ENCODE measurements at places on chromosomes 7 and 10. TPM values are rescaled to one million over a fixed set of nuclear protein-coding genes. Genes with fewer than 3 reads are reported as not detected.

DNA sequence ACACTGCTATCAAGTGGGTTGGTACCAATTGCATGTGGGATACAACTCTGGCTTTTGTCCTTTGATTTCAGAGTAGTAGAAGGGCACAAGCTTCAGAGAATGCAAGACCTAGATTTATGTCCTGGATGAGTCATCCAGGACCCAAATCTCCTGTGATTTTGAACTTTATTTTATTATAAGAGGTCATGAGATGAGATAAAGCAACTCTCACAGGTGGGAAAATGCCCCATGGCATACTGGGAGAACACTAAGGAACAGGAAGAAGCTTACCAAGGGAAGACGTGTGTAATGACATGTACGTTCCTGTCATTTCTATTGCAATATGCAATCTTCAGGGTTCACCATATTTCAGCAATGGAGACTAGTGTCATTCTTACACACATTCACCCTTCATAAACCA is 966 bp downstream of the MALRD1 start:
- no peak for DNase-seq

GRCh38 chr7:128299109-128299607 is 44.5 kb downstream of the RBM28 start:
- DNase-seq, result no peak

GRCh38 chr7:26645121-26645520 is 219.3 kb downstream of the SKAP2 start:
- DNase-seq, result no peak

DNA sequence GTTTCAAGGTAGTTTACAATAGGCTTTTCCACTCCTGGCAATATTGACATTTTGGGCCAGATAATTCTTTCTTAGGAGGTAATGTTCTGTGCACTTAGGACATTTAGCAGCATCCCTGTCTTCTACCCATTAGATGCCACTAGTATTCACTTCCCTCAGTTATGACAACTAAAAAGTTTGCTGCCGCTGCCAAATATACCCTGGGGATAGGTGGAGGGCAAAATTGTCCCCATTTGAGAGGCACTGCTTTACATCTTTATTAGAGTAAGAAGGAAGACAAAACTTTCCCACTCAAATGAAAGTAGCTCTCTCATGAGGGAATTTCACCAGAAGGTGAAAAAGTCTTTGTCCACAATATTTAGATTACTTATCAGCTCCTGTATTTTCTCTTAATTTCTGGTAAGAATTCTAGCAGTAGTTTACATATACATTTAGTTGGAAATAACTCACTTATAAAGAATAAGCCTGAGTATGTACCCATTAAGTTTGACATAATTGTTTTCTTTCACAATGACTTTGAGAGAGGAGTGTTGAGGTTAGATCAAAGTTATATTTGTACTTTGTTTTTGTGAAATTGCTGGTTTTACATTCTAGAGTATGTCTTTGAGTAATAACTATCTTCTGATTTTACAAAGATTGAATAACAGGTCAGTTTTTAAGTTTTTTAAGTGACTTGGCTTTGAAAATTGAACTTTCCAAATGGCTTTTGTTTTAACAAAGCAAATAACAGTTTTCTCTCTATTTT is 46.0 kb downstream of the HELLS start:
- DNase-seq, result no peak

DNA sequence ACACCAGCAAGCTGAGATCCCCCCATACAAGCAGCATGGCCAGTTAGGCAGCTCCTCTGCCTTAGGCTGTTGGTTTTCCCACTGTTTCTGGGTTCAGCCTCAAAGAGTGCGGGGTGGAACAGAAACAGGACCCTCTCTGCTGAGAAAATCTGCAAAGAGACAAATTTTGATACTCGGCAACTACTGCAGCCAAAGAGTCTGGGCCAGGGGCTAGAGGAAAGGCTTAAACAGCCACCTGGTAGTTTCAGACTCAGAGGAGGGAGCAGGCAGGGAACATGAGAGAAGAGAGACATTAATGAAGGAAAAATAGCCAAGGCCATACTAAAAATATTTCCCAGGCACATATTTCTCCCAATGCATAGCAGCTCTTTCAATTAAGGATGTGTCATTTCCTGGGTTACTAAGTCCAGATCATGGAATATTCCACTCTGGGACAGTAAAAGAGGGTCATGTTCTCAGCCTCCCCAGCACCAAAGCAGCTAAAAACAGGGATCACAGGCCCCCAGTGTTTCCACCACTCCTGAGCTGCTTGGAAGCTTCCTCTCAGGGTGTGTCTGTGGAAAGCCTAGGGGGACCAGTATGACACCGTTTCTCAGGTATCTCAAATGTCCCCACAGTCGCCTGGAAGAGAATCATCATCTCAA is 29.8 kb downstream of the PDLIM1 start:
- no peak for DNase-seq

GRCh38 chr7:37853468-37853867 is 5.1 kb downstream of the NME8 start:
- no peak for DNase-seq

The SPDYE9 gene
- not detected for total RNA-seq

DNA sequence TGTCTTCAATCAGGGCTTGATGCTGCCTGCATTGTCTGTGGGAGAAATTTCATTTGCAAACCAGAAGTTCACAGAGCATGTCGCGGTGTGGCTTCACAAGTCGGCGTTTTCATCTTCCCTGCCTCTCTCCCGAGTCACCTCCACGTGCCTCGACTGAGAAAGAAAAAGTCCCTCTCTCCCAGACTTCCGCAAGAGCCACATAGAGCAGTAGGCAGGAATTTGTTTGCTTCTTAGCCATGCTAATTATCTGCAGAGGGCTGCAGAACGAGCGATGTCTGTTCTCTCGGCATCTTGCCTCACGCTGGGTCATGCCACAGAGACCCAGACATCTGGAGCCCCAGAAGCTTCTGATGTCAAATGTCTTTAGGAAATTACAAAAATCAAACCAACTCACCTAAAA is 272.2 kb downstream of the TCF7L2 start:
- no peak for DNase-seq

All from cerebellum (tissue), 4 donors.